ENCODE measurements at places on chromosomes 13 and 19.

DNA sequence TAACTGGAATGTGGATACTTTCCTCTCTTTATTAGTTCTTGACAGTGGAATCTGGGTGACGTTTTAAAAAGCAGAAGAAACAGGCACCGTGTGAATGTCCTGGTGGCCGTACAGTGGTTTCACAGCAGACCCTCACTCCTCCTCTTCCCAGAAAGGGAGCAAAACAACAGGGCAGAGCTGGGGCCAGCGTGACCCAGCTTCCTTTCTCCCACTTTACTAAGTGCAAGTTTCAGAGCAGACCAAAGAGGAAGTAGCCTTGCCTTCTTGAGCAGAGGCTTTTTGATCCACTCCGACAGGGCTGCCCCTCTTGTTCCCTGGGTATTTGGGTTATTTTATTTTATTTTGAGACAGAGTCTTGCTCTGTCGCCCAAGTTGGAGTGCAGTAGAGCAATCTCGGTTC lies 19.6 kb upstream of the C19orf33 start:
- no peaks in the 10 kb centered on the region for H3K36me3 ChIP-seq
- DNase-seq = peak; percentile 9
- peaks cover 27% of the 10 kb centered on the region for H3K4me1 ChIP-seq
- H3K4me3 ChIP-seq = peak overlapping the region; percentile 0

- no peaks in the 10 kb centered on the region for H3K4me1 ChIP-seq
- no peak overlapping the region for H3K27ac ChIP-seq
- H3K27me3 ChIP-seq = no peaks in the 10 kb centered on the region
Measured at GRCh38 chr19:18746401-18747325, 44.4 kb downstream of the COMP start.

GRCh38 chr19:54573330-54573872 lies at the start of gene LILRA2:
LILRA2 (plus strand) TSS chr19:54573790; CDS start chr19:54573879, 89 bp downstream.
- no peaks in the 10 kb centered on the region for H3K36me3 ChIP-seq
- peak within 1 kb of the TSS; percentile 89 for H3K27ac ChIP-seq
- H3K4me3 ChIP-seq = peak within 1 kb of the TSS; percentile 81

GRCh38 chr13:51223560-51224270 lies 1.5 kb downstream of the FAM124A start:
- no peaks in the 10 kb centered on the region for H3K36me3 ChIP-seq
- H3K4me1 ChIP-seq = no peaks in the 10 kb centered on the region
- no peak overlapping the region for H3K27ac ChIP-seq
- H3K4me3 ChIP-seq = peak overlapping the region; percentile 67

DNA sequence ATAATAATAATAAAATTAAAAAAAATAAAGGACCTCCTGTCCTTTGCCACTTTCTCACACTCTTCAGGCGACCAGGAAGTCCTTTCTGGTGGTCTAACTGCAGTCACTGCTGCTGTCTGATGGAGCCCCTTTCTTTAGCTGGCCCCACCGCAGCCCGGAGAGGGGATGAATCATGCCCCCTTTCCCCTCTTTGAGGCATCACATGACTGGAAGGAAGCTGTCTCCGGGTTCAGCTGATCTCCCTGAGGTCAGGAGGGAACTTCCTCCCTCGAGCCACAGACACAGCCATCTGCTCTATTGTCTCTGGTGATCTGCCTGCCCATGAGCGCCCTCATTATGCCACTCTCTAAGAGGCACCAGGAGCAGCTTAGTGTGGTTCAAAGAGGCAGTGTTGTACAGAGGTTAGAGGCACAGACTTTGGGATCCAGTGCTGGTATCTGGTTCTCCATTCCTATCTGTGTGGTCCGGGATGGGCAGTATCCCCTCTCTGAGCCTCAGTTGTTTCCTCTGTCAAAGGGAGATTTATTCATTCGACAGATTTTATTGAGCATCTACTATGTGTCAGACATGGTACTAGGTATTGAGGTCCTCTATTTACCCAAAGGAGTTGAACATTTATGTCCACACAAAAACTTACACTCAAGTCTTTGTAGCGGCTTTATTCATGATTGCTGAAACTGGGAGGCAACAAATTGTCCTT lies 30.0 kb downstream of the VAV1 start:
- H3K4me3 ChIP-seq = peak overlapping the region; percentile 85
- H3K27ac ChIP-seq = peak overlapping the region; percentile 93
- DNase-seq = peak; percentile 65
- H3K36me3 ChIP-seq = no peaks in the 10 kb centered on the region
